Left renal pelvis (tissue), 4 donors: ENCODE measurements at places on chromosomes 1 and 21. TPM values are rescaled to one million over a fixed set of nuclear protein-coding genes. Genes with fewer than 3 reads are reported as not detected.

GRCh38 chr1:155000726-155001424, 1.7 kb upstream of the ZBTB7B start:
- DNase-seq: peak; percentile 89

DNA sequence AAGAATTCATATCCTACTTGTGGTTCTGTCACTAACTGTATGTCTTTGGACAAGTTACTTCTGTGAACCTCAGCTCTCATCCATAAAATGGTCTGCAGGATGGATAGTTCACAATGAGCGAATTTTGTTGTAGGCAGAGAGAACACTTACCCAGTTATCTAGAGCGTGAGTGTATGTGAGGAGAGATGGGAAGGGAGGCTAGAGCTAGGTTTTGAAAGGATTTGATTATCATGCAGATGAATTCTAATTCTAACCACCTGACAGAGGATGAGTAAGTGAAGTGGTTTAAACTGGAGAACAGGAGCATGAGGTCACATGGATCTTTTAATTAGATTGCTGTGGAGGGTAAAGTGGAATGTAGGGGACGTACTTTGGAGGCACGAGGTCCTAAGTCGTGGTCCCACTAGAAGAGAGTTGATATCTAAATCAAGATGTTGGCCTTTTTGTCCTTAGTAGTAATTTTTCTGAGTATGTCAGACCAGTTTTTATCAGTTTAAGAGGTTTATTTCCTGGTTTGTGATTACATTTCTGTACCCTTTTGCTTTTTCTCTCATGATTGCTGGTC, 5.0 kb downstream of the SUCO start:
- DNase-seq: no peak

GRCh38 chr1:156172696-156173470, 19.5 kb downstream of the SEMA4A start:
- DNase-seq: no peak

SPATA21 gene
- 0.17 TPM for polyA plus RNA-seq
